ENCODE measurements at places on chromosomes 1 and 21.

DNA sequence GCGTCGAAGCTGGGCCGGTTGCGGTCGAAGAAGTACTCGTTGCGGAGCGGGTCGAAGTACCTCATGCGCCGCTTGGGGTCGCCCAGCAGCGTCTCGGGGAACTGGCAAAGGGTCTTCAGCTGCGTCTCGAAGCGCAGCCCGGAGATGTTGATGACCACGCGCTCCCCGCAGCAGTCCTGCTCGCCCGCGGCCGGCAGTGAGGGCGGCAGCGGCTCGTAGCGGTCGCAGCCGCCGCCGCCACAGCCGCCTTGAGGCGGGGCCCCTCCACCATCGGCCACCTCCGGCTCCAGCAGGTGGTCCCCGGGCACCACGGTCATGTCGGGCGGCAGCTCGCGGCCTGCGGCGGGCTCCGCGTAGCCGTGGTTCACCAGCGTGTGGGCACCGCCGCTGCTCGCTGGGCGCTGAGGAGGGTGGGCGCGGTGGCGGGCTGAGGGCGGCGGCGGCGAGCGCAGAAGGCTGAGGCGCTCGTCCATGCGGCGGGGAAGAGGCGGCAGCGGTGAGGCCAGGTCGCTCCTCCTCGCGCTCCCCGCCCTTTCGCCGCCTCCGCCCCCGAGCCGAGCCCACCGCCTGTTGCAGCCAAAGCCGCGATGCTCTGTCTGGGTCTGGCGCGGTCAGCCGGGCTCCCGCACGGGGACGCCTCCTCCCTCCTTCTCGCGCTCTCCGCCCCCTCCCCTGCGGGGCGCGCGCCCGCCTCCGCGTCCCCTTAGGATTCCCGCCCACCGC, at the start of gene KCNA3:
Gene KCNA3 (minus strand): TSS at position 604 of the 723 bp plus-strand sequence. CDS start 131 bp downstream, at position 473.
- peak; percentile 54 for DNase-seq

GRCh38 chr1:172352435-172352834, 68.0 kb upstream of the C1orf105 start:
- DNase-seq = no peak

GRCh38 chr1:215631489-215631888, 64.4 kb downstream of the KCTD3 start:
- peak; percentile 64 for DNase-seq

GRCh38 chr1:94846308-94846707, 26.2 kb downstream of the SLC44A3 start:
- no peak for DNase-seq

DNA sequence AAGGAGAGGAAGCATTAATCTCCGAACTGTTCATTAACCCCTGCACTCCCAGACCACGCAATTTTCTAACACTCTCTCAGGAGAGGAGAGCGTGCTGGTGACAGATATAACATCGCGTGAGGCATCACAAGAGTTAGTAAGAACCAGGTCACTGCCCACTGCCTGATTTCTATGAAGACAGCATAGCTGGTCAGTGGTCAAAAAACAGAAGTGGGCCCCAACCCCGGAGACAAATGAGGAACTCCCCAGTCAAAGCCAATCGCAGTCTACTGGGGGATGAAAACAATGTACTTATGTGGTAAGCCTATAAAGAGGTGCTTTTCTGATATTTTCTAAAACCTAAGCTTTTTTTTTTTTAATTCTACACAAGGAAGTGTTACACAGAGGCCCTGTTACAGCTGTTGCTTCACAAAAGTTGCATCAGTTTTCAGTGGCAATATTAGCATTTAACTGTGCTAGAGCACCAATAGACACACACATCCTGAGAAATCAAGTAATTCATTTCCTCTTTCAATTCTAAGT, 231.8 kb upstream of the IRF2BP2 start:
- no peak for DNase-seq

GRCh38 chr1:211828584-211829342, 1.8 kb downstream of the LPGAT1 start:
- no peak for DNase-seq

DNA sequence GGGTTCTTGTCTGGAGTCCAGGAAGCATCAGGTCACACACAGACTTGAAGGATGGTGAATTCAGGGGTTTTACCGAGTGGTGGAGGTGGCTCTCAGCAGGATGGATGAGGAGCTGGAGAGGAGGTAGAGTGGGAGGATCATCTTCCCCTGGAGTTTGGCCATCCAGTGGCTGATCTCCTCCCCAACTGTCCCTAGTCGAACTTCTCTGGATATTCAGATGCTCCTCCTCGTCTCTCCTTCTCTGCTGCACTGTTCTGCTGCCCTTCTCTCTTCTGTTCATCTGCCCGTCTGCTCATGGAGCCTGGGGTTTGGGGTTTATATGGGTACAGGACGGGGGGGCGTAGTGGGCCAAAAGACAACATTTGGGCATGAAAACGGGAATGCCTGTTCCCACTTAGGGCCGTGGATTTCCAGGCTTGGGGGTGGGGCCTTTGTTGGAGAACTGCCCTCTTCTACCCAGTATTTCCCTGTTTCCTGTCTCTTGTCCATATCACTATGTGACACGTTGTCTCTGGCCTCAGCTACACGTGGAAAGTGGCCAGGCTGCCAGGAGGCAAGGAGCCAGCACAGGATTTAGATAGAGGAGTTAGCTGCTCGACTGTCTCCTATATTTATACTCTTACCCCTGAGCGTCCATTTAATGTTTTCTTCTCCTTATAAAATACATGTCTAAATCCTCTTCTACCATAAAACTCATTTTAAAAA, 76.7 kb downstream of the SIPA1L2 start:
- no peak for DNase-seq

DNA sequence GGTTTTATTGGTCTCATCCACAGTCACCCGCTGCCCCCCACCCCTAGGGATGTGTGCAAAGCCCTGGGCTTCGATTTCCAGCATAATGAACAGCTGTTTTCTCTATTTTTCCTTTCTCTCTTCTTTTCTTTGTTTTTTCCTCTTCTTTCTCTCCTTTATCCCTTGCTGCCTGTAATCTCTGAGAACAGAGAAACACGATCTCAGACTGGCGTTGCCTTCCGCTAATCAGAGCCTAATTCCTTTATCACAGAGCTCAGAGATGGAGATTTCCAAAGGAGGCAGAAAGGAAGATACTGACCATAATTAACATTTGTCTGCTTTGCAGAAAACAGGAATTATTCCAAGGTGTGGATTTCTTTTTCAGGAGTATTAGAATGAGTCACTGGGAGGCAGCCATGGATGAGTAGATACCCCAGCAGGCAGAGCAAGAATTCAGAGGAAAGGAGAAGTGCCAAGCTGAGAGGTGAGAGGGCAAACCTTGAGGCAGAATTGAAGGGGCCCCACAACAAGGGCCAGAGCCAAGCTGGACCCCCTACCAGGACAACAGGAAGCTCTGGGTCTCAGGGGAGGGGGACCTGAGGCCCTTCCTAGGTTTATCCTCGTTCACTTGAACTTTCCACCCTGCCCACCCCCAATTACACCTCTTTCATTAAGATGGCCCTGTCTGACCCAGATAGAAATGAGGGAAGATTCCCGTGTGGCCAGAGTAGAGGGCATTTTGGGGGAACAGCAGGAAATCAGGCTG, 33.3 kb downstream of the MATN1 start:
- no peak for DNase-seq

DNA sequence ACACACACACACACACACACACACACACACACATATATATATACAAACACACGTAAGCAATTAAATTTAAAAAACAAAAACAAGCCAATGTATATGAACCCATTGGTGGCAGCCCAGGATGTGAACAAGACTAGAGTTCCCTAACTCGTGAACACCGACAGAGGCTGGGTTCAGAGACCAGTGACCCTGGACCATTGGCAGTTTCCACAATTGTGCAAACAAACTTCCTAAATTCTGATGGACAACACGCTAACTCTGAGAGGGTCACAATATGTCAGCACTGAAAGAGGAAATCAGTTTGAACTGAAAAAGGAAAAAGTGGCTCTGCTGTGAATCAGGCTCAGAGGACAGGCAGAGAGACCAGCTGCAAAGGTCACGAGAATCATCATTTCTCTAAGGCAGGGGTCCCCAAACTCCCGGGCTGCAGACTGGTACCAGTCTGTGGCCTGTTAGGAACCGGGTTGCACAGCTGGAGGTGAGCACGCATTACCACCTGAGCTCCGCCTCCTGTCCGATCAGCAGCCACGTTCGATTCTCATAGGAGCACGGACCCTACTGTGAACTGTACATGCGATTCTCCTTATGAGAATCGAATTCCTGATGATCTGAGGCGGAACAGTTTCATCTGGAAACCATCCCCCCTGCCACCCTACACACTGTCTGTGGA, 50.5 kb upstream of the ERO1B start:
- DNase-seq = no peak

DNA sequence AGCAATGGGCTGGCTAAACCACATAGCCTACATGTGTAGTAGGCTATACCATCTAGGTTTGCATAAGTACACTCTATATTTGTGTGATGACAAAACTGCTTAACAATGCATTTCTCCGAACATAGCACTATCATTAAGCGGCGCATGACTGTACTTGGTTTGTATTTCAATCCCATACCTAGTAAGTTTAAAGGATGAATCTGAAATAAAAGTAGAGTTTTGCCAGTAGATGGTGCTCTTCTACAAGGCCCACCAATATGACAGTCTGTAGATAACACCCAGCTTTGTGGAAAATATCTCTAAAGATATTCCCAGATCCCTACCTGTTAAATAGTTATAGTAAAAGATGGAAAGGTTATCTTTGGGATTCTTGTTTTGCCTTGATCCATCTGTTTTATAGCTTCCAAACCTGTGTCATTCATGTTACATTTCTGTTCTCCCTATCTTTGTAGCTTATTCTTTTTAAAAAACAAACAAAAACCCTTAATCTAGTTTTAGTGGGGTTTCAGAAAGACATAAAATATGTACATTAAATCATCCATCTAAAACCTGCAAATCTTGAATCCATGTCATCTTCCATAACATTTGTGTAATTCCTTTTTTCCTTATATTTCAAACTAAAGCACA, 33.9 kb upstream of the ASPM start:
- no peak for DNase-seq

DNA sequence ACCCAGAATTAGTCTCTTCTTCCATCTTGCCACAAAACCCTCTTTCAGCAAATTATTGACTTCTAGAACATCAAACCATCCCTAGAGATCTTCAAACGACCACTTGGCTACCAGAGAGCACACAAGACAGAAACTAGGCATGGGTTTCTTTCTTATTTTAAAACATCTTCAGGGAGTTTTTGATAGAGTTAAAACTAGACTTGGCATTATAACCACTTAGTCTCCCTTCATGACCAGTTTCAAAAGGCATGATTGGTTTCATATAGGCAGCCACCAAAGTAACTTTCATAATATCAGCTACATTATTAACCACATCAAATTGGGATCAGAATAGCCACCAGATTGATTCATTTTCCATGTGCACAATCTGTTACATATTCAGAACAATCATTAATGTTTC, 368.4 kb upstream of the GREM2 start:
- DNase-seq = no peak

DNA sequence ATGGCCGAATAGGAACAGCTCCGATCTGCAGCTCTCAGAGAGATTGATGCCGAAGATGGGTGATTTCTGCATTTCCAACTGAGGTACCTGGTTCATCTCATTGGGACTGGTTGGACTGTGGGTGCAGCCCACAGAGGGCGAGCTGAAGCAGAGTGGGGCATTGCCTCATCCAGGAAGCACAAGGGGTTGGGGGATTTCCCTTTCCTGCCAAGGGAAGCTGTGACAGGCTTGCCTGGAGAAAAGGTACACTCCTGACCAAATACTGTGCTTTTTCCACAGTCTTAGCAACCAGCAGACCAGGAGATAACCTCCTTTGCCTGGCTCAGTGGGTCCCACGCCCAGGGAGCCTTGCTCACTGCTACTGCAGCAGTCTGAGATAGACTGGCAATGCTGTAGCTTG, 66.9 kb downstream of the HSD3B1 start:
- DNase-seq = no peak

DNA sequence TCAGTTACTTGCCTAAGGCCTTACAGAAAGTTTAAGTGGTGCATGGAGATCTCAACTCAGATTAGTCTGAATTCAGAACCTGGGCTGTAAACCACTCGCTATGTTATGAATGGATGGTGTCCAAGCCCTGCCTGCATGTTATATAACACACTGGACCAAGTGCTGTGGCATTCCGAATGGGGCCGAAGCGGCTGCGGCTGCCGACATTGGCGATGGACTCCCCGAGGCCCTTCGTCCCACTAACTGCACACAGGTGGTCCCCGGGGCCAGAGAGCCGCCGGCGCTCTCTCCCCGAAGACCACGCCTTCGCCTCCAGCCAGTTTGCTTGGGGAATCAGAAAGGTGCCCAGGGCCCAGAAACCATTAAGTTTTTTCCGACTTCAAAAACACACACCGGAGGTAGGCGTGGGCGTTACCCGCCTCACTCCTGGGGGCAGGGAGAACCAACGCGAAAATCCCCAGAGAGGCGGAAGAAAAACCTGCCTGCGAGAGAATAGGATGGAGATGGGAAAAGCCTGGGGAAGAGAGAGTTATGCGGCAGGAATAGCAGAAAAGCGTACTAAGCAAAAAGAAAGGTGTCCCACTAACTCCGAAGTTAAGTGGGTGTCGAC, 579 bp upstream of the TENT5C start:
- DNase-seq = no peak

DNA sequence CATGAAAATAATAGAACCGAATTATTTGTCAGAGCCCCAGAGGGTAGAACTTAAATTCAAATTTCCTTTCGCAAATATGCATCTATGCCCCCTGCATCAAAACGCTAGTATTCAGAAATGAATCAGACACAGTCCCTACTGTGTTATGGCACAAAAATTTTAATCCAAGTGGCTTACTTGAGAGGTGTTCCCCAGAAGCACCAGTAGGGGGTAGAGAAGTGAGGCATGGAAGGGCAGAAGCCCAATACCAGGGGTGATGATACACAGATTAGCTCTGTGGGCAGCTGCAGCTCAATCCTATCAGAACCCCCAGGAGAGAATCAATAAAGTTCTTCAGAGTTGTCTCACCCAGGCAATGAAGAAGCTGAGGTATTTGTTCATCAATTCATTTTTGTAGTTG, 342.2 kb downstream of the OMA1 start:
- DNase-seq = no peak

DNA sequence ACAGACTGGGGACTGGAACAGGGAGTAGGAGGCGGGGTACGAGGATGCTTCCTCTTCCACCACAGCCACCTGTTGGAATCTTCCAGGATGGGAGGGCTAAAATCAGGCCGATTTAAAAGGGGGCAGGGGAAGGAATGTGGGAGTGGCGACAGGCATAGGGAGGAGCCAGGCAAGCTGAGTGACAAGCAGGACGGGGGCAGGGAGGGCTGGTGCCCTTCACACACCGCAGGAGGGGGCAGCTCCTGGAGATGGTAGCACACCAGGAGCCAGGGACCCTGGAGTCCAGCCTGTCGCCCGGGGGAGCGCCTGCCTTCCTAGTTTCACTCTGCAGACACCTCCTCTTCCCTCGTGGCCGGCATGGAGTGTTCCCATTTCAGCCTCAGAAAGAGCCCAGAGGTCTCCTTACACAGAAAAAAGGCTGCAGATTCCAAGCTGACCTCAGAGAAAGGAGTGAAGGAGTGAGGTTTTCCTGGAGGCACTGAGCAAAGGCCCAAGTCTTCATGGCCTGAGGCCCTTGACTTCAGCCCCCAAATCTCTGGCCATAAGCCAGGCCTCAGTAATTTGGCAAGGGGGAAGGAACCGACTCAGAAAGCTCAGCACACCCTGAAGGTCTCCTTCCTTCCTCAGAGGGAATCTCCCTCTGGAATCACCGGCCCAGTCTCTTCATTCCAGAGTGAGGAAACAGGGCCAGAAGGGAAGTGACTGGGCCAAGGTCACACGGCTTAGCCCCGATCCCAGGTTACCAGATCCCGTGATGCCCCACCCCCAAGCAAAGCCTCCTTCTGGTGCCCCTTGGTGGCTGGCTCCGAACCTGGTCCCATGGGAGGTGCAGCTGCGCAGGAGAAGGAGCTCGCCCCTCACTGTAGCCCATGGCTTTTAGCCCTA, 8.1 kb downstream of the BLACAT1 start:
- DNase-seq = no peak
